T-helper 17 cell (primary cell): ENCODE measurements at places on chromosomes 7 and 10.
A peak's percentile ranks its signal among the peaks of the same experiment; 100 is the strongest.

- no peak for DNase-seq
Observed at GRCh38 chr7:103541026-103541425, 95.0 kb upstream of the SLC26A5 start.

- no peak for DNase-seq
Observed at GRCh38 chr7:50304911-50305582, 531 bp downstream of the IKZF1 start.

- no peak for DNase-seq
Observed at GRCh38 chr10:102324061-102324460, 71.4 kb upstream of the NFKB2 start.

GRCh38 chr10:100866010-100866409 lies 46.8 kb upstream of the SLF2 start:
- DNase-seq, result no peak

- DNase-seq, result no peak
Observed at GRCh38 chr10:110762849-110763211, 108.9 kb upstream of the PDCD4 start.

DNA sequence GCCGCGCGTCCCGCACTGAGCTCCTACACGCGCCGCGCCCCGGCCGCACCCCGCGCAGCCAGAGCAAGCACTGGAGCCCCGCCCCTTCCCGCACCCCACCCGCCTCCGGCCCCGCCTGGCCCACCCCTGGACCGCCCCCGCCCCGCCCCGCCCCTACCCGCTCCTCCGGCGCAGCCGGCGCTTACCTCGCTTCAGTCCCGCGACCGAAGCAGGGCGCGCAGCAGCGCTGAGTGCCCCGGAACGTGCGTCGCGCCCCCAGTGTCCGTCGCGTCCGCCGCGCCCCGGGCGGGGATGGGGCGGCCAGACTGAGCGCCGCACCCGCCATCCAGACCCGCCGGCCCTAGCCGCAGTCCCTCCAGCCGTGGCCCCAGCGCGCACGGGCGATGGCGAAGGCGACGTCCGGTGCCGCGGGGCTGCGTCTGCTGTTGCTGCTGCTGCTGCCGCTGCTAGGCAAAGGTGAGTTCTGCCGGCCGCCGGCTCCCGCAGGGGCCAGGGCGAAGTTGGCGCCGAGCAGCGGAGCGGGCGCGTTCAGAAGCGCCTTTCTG lies at the start of gene RET:
Gene RET, plus strand, starts transcription at position 194 of the 545 bp plus-strand sequence. Its CDS starts 190 bp downstream, at position 384.
- DNase-seq, result no peak

DNA sequence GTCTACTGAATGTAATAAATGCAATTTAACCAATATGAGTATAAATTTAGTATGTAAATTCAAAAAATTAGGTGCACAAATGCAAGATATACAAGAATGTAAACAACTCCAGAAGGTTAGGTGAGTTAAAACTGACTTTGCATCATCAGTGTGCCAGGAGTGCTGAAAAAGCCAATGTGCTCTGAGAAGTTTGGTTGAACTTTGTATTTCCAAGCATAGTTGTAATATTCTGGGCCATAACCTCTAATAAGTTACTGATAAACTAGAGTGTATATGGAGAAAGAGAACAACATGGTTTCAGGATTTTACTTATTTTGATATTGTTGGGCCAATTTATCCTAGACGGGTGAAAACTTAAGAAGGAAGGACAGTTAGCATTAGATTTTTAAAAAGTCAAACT lies 876.9 kb upstream of the GHITM start:
- DNase-seq, result no peak

DNA sequence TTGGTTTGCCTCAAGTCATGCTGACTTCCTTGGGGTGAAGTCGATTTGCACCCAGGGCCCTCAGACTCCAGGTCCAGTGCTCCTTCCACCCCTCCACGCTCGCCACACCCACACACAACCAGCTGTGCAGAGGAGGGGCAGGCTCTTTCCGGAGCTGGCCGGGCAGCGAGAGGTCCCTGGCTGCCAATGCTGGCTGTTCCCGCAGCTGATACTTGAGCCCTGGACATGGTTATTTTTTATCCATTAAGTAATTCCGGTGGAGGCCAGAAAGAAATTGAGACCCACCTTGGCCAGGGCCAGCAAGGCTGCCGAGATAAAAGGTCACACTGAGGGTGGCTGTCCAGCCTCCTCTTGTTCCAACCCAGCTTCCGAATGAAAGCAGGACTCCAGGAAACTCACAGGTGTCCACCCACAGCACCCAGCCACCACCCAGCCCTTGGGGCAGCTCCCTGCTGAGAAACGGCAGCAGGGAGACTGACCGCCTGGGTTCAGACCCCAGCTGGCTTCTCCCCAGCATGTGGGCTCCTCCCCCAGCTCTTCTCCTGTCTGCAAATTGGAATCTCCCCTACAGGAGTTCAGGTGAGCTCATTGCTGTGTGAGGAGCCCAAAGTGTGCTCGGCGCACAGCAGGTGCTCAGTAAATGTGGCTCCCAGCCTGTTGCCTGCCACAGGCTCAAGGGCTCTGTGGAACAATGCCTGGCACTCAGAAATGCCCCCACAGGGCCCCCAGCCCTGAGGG lies 77.8 kb downstream of the PDGFA start:
- no peak for DNase-seq

GRCh38 chr10:81600185-81600584 lies 274.8 kb upstream of the NRG3 start:
- no peak for DNase-seq

DNA sequence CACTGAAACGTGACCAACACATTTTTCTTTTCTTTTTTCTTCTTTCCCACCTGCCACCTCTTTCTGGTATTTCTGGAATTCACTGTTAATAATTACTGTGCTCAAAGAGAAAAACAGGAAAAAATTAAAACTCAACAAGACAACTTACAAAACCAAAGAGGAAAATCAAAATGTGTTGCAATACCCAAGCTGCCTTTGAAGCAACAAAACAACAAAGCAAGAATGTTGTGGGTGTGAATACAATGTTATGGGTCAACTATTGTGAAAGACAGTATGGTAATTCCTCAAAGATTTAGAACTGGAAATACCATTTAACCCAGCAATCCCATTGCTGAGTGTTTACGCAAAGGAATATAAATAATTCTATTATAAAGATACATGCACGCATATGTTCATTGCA lies 415.1 kb downstream of the GFRA1 start:
- DNase-seq, result no peak

DNA sequence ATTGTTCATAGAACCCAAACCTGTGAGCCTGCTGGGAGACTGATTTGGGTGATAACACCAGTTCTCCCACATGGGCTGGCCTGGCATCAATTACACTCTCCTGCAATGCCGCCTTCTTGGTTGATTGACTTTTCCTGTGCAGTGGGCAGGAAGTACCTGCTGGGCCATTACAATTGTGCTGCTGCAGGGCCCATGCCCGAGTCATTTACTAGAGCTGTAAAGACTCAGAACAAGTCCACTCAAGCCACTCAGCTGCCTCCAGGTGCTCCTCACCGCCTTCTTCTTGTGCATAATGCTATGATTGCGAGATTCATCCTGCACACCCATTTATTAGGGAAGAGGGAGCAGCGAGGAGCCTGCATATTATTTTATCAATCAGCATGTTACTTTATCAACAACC lies 264.0 kb downstream of the TCERG1L start:
- no peak for DNase-seq

DNA sequence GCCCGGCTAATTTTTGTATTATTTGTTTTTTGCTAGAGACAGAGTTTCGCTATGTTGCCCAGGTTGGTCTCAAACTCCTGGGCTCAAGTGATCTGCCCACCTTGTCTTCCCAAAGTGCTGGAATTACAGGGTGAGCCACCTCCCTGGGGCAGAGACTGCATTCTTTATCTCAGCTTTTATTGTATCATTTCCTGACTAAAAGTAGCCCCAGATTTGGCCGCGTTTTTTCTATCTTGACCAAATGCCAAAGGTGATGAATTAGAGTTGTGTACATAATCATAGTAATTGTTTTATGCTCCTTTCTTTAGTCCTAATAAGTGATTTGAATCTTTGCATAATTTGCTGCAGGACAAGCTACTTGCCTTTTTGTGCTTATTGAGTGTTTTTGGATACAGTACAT lies 3.1 kb upstream of the SMNDC1 start:
- DNase-seq, result no peak

GRCh38 chr7:151727579-151728285 lies 149.2 kb downstream of the PRKAG2 start:
- no peak for DNase-seq

DNA sequence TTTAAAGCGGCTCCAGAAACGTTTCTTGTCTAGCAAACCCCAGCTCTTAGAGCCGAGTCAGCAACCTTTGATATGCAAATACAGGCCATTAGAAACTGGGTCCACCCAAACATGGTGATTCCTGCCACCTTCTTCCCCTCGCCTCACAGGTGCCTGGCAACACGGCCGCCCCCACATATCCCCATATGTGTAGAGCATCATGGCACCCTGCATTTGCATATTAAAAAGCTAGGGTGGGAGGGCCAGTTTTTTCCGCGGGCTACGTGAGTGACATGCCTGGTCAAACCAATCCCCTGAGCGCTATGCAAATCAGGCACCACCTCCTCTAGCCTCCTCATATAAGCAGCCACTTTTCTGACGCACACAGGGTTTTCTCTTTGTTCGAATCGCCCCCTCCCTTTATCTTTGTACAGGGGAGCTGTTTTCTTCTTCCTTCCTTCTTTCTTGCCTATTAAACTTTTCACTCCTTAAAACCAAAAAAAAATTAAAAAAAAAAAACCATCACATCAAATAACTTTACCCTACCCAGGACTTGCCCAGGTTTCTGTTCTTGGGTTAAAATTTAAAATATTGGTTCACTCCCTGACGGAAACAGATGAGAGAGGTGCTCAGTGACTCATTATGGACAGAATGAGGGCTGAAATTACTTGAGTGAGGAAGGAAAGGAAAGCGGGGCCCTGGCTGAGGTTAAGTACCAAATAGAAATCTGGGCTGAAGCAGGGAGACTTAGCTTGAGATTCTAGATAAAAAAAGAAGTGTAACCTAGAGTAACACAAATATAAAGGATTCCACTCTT lies 59.8 kb downstream of the COA1 start:
- DNase-seq, result peak; percentile 49

DNA sequence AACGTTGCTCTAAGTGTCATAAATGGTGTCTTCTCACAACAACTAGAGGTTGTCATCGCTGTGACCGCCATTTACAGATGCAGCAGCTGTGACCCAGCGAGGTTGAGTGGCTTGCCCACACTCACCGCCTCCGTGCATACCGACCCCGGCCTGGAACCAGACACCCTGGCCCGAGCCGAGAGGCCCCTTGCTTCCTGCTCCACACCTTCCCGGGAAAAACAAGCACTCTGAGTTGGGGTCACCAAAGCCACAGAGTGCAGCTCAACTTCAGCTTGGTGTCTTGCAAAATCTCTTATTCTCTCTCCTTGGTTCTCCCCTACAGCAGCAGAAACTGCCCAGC lies 115.7 kb upstream of the PPP2R2D start:
- no peak for DNase-seq

DNA sequence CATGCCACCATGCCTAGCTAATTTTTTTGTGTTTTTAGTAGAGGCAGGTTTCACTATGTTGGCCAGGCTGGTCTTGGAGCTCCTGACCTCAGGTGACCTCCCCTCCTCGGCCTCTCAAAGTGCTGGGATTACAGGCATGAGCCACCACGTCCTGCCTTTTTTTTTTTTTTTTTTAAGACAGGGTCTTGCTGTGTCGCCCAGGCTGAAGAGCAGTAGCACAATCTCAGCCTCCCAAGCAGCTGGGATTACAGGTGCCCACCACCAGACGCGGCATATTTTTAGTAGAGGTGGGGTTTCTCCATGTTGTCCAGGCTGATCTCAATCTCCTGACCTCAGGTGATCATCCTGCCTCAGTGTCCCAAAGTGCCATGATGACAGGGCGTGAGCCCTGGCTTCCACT lies 14.4 kb upstream of the SRPK2 start:
- no peak for DNase-seq

DNA sequence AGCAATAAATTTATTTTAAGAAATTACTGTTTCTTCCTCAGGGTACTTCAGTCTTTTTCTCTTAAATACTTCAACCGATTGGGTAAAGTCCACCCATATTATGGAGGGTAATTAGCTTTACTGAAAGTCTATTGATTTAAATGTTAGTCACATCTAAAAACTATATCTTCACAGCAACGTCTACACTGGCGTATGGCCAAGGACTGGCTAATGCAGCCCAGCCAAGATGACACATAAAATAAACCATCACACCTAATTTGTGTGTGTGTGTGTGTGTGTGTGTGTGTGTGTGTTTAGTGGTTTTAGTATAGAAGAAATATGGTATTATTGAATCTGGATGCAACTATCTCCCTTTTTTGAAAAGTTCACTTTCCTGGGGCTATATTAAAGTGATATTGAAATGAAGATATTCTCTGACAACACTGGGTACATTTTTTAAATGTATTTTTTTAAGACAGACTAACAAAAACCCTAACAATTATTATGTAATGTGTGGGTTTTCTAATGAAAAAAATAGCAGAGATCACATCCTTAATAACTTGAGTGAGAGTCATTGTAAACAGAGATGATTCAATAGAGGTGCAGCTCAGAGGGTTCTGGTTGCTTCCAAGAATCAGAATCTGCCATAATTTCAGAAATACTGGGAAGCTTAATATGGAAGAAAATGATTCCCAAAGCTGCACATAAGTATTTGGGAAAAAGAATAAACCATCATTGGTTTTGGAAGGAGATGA lies 584.2 kb upstream of the MBL2 start:
- no peak for DNase-seq

- DNase-seq, result no peak
Observed at GRCh38 chr10:114801411-114801813, 20.2 kb upstream of the FHIP2A start.

DNA sequence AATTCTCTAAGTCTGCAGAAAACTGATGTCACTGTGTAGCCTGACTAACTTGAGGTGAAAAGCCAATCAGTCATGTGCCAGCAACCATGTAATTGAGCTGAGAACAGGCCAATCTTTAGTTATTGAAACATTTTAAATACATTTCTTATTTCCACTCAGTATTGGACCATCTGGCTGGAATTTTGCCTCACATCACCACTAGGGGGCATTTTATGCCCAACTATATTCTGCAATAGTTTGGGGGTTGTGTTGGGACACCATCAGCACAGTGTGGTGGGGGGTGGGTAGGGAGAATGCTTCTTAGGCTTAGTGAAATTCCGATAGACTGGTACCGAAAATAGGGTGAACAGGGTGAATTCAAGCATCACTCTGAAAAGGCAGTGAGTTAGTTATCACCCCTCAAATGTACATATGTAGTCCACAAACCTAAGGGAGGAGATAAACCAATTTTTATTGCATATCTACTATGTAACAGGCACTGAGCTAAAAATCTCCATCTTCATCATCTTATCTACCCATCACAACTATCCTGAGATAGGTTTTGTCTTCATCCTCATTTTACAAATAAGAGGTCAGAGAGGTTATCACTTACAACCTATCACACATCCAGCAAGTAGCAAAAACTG lies 17.8 kb downstream of the NPSR1 start:
- DNase-seq, result no peak

DNA sequence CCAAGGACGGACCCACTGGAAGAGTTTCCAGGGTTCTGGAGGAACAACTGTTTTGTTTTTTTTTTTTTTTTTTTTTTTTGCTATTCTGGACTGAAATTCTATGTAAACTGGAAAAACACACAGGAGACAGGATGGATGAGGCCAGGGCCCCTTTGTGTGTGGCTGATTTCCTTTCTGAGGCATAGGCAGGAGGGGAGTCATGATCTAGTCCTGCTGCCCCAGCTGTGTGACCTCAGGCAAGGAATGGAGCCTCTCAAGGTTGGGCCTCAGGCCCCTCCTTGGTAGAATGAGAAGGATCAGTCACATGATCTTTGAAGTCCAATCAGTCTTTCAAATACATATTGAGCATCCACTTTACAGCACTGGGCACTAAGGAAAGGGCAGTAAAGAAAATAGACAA lies 87.6 kb downstream of the SH3PXD2A start:
- no peak for DNase-seq
